CD14-positive monocyte (primary cell): ENCODE measurements at places on chromosomes 6 and 20. TPM values are rescaled to one million over a fixed set of nuclear protein-coding genes. Genes with fewer than 3 reads are reported as not detected.

- no peak for DNase-seq
These were observed 519.1 kb upstream of the AGPAT4 start for GRCh38 chr6:161792851-161793493.

- DNase-seq, result no peak
These were observed 110.3 kb upstream of the GGTLC1 start for GRCh38 chr20:24098886-24099285.

- no peak for DNase-seq
These were observed 61.2 kb downstream of the GFOD1 start for GRCh38 chr6:13425943-13426931.

DNA sequence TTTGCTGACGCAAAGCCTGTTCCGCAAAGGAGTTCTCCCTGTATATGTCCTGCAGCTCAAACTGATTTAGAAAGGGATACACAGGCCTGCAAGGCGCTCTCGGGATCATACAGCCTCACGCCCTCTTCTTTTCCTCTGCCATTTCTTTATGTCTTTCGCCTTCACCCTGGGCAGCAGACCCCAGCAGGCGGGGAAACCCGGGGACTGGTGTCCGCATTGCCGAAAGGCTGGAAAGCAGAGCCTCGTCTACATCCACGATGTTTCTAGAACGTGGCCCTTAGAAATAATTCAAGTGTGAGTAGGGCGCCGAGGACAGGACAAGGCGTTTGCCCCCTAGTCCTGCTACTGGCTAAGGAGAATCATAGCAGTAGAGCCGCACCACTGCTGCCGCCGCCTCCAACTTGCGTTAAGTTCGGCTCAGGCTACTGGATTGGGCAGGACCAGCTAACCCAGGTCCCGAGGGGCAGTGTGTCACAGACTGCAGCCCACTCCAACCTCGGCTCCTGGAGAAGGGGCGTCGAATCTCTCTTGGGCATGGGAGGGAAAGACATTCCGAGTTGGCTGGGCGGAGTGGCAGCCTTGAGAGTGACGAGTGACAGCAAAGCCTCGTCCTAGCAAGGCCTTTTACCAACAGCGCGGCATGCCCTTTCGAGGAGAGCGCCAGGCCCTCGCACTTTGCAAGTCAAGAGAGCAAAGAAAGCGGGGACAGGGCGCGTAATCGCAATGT, 2.6 kb upstream of the TBX18 start:
- DNase-seq, result no peak

DNA sequence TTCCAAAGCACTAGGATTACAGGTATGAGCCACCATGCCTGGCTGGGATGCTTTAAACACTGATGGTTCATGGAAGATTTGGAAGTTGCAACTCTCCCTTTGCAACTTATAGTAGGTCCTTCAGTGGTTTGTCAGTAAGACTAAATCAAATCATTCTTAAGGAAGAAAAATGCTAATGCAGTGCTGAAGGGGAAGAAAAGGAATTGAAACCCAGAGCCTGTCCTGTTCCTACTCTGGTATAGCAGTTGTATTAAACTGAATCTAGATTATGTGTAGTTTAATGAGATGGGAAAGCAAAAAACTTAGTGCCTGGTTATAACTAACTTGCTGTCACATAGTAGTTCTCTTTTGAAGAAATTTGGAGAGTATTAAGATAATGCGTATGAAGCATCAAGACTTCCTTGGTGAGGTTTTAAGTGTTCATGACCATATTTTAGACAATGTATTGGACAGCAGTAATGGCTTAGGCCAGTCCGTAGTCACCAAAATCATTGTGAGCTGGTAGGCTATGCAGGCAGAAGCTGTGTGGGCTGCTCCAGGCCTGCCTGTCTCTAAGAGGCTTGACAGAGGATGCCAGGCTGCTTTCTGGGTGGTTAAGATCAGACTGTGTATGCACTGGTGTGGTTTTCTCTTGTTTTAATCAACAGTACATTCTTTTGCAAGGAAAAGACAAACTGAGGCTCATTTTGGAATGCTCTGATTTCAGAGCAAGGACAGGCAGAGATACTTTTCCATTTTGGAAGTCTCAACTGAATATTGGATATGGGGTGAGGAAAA, 14.0 kb downstream of the PAQR8 start:
- DNase-seq, result no peak

GRCh38 chr6:137105375-137105774, 60.6 kb upstream of the IL20RA start:
- no peak for DNase-seq

DNA sequence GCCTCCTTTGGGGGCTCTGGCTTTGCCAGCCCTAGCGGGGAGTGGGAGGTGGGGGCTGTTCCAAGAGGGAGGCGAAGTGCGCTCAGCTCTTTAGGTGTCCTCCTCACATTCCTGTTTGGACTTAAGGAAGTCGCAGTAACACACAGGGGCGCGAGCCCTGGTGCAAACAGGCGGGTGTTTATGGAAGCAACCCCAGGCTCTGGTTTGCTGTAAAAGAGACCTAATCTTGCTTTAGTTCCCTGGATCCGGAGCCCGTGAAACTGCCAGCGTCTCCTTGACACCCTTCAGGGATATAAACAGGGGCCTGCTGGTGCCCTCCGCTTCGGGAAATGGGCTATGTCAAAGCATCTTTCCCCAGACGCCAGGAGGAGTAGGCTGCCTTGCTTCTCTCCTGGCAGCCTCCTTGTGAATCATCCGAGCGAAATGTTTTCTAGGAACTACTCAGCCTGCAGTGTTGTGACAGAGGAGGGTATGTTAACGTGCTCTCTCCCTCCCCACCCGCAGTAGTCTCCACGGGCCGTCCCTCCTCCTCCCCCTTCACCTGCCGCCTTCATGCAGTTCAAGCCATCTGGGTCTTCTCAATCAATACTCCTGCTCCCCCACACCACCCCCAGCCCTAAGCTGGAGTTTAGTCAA, 168.0 kb upstream of the LRFN2 start:
- no peak for DNase-seq

DNA sequence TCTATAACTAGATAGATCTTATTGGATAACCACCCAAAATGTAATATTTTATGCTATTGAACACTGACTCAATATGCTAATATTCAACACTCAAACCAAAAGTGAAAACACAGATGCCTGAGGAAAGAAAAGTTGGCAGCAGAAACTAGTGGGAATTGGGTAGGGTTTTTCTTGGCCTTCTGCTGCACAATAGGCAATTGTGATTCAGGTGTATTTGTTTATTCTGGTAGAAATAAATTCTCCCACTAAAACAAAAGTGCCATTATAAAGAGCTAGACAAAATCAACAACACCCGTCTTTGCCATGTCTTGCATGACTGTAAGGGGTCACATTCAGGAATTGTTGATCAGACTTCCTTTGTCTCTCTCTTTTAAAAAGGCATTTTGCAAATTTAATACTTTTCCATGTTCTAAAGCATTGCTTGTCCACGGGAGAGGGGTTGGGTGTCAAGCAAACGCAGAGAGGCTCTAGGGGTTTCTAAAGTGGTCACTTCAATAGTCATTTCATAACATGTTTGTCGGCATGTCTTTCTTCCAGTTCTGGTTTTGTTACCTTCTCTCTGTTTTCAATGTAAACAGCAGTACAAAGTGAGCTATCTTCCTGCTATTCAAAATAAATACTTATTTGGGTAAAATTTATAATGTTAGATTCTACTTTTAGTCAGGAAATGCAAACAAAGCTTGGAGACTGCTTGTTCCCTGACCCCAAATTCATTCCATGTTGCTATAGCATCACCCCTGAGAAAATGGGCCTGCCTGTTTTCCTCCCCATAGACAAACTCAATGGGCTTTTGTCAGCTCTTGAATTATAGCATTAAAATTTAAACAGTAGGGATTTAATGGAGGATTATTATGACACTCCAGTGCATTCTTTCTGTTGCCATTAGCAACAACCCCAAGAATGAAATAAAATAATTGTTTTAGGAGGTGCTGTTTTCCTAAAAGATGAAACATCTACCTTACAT, 217.0 kb upstream of the CCN2 start:
- no peak for DNase-seq

GRCh38 chr6:7975764-7976146, 65.2 kb upstream of the TXNDC5 start:
- no peak for DNase-seq

The SLC17A1 gene
- polyA plus RNA-seq, result not detected

The RAB44 gene
- 17.1 and 18.0 TPM in 2 replicates for polyA plus RNA-seq

The FOXC1 gene
- polyA plus RNA-seq, result not detected

The MAP3K5 gene
- polyA plus RNA-seq, result 9.6 TPM

The SEL1L2 gene
- polyA plus RNA-seq, result not detected

The MYBL2 gene
- 0.08 TPM for polyA plus RNA-seq

The RIMS1 gene
- not detected in 2 replicates for polyA plus RNA-seq

The PSORS1C2 gene
- polyA plus RNA-seq, result not detected

The C6orf132 gene
- not detected for polyA plus RNA-seq

The HLA-DRB5 gene
- polyA plus RNA-seq, result 394 TPM

The DEFB124 gene
- polyA plus RNA-seq, result not detected

The KHDC1L gene
- polyA plus RNA-seq, result not detected

The SPEF1 gene
- polyA plus RNA-seq, result not detected

The UNC5CL gene
- not detected for polyA plus RNA-seq

The DDX43 gene
- not detected for polyA plus RNA-seq
